Caco-2 (cell line): ENCODE measurements at places on chromosomes 5 and 9.

GRCh38 chr9:113011911-113012381 lies at the start of gene ZNF883:
ZNF883 (minus strand) TSS chr9:113012192.
- no peaks in the 10 kb centered on the region for H3K36me3 ChIP-seq
- no peaks in the 10 kb centered on the region for H3K27me3 ChIP-seq
- no peak within 1 kb of the TSS for H3K4me3 ChIP-seq
- no peak for DNase-seq
- no peak within 1 kb of the TSS for H3K27ac ChIP-seq

GRCh38 chr5:125972706-125973105 lies 450.5 kb upstream of the GRAMD2B start:
- no peaks in the 10 kb centered on the region for H3K36me3 ChIP-seq
- H3K4me1 ChIP-seq = no peaks in the 10 kb centered on the region
- no peak overlapping the region for H3K4me3 ChIP-seq
- no peak for DNase-seq

GRCh38 chr9:108259917-108260675 lies 595.7 kb downstream of the ACTL7B start:
- no peaks in the 10 kb centered on the region; the same call in 1 of the 2 replicates for H3K4me1 ChIP-seq
- H3K27ac ChIP-seq = no peak overlapping the region
- H3K27me3 ChIP-seq = no peaks in the 10 kb centered on the region

DNA sequence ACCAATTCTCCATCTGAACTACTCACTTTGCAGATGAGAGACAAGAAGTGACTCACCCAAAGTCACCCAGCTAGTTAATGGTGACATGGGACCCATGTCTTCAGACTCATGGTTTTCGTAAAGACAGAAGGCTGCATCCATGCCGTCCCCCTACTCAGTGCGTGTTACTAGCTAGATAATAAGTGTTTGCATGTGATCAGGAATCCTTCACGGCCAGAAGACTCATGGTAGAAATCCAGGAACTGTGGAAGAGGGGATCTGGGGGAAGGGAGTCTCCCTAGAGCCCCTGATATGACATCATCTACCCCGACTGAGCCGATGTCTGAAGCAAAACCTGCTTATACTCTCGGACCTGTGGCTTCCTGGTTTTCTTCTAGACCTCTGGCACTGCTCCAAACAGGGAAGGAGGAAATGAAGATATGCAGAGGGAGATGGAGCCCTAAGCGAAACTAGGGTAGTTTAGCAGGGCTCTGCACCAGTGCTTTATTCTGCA lies 3.3 kb downstream of the RNF183 start:
- no peak overlapping the region for H3K4me3 ChIP-seq
- no peak for DNase-seq
- no peaks in the 10 kb centered on the region for H3K27me3 ChIP-seq
- no peaks in the 10 kb centered on the region for H3K36me3 ChIP-seq
- peaks cover 14% of the 10 kb centered on the region for H3K4me1 ChIP-seq
- H3K27ac ChIP-seq = no peak overlapping the region

DNA sequence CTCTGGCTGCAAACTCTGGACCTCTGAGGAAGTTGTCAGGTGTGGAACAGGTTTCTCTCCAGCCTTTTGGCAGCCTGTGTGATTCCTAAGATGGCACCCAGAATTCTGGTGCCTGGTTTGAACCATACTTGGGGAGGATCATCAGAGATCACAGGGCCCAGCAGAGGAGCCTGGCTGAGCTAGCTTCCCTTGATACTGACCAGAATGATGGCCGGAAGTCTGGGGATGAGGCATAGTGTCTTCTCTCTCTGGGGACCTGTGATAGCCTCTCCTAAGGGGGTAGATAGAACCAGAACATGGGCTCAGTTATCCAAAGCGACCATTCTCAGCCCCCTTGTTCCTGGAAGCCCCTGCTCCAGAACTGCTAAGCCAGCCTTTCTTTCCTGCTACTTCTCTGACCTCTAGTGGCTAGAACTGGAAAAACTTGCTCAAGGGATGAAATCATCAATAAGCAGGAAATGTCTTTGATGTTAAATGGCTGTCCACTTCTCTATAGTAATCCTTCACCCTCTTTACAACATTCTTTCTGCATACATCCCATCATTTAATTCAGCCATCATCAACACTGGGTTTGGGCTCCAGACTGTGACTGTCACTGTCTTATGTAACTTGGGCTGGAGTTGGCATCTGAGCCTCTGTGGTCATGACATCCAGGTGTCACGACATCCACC lies 55.1 kb downstream of the C9orf152 start:
- 0 out of 2 replicates have a peak, but pooled peaks cover 1% of the 10 kb centered on the region for H3K4me1 ChIP-seq
- H3K36me3 ChIP-seq = peaks cover 1% of the 10 kb centered on the region; the same call in 1 of the 2 replicates
- no peak for DNase-seq
- peak overlapping the region; percentile 34 for H3K27ac ChIP-seq
- no peaks in the 10 kb centered on the region for H3K27me3 ChIP-seq
- H3K4me3 ChIP-seq = no peak overlapping the region

DNA sequence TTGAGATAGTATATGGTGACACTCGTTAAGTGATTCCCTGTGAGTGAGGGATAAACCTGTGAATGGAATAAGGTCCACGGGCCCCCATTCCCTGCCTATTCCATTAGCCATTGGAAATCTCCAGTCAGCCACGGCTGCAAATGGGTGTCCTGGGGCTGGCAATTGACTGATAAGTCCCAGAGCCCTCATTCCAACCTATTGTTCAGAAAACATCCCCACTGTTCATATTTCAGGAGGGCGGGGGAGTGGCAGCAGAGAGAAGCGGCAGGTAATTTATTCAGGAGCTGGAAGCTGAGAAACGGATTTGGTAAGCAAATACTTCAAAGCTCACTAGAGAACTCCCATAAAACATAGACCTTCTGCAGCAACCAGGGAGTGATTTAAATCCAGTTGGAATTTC lies 42.0 kb downstream of the TMEM174 start:
- no peak overlapping the region for H3K4me3 ChIP-seq
- H3K4me1 ChIP-seq = no peaks in the 10 kb centered on the region
- H3K36me3 ChIP-seq = no peaks in the 10 kb centered on the region

DNA sequence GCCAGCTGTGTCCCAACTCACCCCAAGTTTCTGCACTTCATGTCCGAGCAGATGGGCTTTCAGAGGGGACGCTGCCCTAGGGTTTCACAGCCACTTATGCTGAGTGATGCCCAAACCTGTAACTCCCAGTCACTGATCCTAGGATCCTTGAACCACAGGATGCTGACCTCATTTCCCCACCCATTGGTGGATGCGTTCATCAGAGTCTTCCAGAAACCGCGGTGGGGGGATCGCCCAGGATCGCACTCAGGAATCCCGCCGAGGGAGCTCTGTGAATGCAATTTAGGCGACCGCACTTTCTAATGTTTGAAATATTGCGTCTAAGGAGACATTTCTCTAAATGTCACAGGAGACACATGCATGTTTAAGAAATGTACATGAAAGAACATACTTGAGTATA lies 212.3 kb upstream of the IRX4 start:
- H3K27ac ChIP-seq = no peak overlapping the region
- no peaks in the 10 kb centered on the region for H3K36me3 ChIP-seq
- H3K4me1 ChIP-seq = no peaks in the 10 kb centered on the region
- no peak overlapping the region for H3K4me3 ChIP-seq
- H3K27me3 ChIP-seq = no peaks in the 10 kb centered on the region

GRCh38 chr5:151903243-151903653 lies 21.4 kb downstream of the GLRA1 start:
- H3K27ac ChIP-seq = no peak overlapping the region
- DNase-seq = no peak
- no peak overlapping the region for H3K4me3 ChIP-seq
- H3K36me3 ChIP-seq = no peaks in the 10 kb centered on the region
- no peaks in the 10 kb centered on the region; the same call in 1 of the 2 replicates for H3K27me3 ChIP-seq
- no peaks in the 10 kb centered on the region for H3K4me1 ChIP-seq

DNA sequence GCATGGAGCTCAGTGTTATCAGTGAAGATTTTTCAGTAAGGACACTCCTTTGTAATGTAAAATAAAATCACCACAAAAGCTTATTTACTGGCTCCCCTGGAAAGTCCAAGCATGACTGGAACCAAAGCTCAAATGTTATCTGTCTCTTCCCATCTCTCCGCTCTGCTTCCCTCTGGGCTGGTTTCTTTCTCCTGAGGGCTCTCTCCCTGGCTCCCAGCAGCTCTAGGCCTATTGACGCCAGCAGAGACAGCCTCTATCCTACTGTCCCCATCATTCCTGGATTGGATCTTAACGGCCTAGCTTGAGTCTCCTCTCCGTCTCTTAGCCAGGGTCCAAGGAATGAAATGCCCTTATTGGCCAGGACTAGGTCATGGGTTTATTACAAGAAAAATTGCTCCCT lies 86.1 kb downstream of the TMEM167A start:
- H3K27ac ChIP-seq = no peak overlapping the region
- no peak overlapping the region for H3K4me3 ChIP-seq
- no peaks in the 10 kb centered on the region for H3K36me3 ChIP-seq
- H3K4me1 ChIP-seq = no peaks in the 10 kb centered on the region
- no peaks in the 10 kb centered on the region for H3K27me3 ChIP-seq

- no peaks in the 10 kb centered on the region for H3K4me1 ChIP-seq
- no peak overlapping the region for H3K27ac ChIP-seq
- no peaks in the 10 kb centered on the region for H3K27me3 ChIP-seq
- no peak overlapping the region for H3K4me3 ChIP-seq
- H3K36me3 ChIP-seq = no peaks in the 10 kb centered on the region
These were observed 268.8 kb upstream of the NREP start for GRCh38 chr5:112025757-112026156.

DNA sequence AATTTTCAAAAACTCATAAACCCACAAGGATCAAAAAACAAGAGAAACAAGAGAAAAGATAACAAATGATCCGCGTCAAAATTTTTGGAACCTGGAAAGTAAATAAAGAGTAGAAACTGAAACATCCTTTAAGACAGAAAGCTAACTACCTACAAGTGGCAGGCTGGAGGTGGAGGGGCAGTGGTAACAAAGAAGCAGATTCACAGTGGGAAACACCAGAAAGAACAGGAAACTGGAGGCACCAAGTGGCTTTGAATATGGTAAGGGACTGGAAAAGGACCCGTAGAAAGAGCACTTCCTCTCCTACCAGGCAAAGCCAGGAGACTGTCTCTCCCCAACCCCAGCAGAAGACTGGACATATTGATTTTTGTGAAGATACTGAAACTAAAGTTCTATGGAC lies 100.6 kb upstream of the TARS1 start:
- H3K27ac ChIP-seq = no peak overlapping the region
- H3K4me1 ChIP-seq = no peaks in the 10 kb centered on the region
- no peaks in the 10 kb centered on the region for H3K27me3 ChIP-seq
- no peak overlapping the region for H3K4me3 ChIP-seq
- no peak for DNase-seq
